ENCODE measurements at places on chromosomes 5 and 9.

DNA sequence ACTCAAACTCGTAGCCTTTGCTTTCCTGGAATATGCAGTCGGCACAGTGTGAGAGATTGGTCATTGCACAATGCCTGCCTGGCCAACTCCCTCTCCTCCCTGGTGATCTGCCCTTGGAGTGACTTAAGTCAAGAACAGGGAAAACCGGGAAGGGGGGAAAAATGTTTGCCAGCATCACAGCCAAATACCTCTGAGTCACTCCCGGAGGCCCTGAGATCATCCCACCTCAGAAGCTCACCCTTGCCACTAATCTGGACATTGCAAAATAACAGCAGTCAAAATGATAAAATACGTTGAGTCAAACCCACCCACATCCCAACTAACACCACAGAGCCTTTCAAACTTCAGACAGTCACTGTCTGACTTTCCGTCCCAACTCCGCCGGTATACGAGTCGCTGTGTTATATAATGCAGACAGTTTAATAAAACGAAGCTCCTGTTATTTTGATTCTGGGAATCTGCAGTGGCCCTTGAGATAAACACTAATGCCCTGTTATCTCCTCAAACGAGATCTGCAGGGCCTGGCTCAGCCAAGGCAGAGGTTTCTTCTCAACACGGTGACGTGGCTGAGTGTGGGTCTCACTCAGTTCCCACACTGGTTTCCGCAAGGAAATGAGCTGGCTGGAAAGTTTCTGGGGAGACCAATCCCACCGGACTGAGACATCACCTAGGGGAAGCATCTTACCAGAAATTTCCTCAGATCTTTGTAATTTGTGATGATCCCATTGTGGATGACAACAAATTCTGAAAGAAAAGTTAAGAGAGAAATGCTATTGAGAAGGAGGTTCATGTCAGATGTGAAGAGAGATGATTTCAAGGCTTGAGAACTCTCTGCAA lies 22.1 kb downstream of the GFPT2 start:
- DNase-seq: peak; percentile 71

DNA sequence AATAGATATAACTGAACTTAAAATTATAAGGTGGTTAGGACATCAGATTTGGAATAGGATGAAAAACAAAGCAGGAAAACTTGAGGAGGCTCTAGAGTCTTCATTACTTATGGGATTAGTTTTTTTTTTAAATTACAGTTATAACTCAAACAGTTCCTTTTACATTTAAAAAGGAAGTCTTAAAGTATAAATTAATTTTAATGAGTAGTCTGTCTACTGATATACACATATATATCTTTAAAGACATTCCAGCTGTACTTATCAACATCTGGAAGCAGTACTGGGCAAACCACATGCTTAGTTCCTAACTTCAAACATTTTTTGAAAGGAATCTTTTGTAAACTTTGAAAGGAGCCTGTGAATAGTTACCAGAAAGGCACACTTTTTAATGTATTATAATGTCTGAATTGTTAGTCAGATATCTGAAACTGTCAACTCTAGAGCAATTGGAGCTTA lies 6.0 kb downstream of the ACTBL2 start:
- no peak for DNase-seq

DNA sequence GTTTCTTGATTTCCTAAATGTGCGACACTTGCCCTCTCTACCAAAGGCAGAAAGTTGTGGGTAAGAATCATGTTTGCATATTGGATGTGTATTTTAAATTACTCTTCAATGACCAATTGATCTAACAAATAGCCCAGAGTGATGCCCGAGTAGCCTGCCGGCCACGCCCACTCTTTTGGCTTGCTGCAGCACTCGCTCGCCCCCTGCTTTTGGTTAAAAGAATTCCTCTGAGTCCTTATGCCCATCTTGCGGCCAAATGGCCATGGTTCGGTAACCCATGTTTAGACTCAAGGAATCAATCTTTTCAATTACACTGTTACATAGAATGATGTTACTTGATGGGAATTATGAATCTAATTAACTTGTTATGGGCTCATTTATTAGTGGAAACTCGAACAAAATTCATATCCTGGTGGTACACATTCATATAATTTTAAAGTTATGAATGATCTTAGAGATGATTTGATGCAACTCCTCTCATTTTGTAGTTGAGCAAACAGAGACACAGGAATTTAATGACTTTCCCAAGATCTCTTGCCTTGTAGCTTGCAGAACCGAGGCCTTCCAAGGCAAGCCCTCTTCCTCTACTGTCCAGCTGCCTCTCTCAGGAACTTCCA lies 36.5 kb downstream of the PPIC start:
- DNase-seq: no peak

DNA sequence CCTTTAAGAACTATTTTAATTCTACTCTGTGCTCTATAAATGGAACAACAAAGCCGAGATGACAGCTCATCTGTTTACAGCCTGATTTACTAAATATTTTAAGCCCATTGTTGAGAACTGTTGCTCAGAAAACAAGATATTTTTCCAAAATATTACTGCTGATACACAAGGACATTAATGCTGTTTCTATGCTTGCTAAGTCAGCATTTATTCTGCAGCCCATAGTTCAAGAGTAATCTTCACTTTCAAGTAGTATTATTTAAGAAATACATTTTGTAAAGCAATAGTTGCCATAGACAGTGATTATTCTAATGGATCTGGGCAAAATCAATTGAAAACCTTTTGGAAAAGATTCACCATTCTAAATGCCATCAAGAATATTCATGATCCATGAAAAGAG lies 208.3 kb downstream of the CDH12 start:
- DNase-seq: no peak

- DNase-seq: no peak
These were observed 179.9 kb downstream of the COX7C start for GRCh38 chr5:86797677-86798076.

DNA sequence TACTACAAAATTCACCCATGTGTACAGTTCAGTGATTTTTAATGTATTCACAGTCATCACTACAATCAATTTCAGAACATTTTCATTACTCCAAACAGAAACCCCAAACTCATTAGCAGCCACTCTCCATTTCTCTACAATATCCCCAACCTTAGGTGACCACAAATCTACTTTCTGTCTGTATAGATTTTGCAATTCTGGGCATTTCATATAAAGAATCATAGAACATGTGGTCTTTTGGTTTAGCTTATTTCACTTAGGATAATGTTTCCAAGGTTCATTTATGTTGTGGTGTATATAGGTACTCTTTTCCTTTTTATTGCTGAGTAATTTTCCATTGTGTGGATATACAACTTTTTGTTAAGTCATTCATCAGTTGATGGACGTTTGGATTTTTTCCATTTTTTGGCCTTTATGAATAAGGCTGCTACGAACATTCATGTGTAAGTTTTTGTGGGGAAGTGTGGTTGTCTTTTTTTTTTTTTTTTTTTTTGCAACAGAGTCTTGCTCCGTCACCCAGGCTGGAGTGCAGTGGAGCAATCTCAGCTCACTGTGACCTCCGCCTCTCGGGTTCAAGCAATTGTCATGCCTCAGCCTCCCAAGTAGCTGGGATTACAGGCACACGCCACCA lies 54.5 kb downstream of the DOCK8 start:
- no peak for DNase-seq

DNA sequence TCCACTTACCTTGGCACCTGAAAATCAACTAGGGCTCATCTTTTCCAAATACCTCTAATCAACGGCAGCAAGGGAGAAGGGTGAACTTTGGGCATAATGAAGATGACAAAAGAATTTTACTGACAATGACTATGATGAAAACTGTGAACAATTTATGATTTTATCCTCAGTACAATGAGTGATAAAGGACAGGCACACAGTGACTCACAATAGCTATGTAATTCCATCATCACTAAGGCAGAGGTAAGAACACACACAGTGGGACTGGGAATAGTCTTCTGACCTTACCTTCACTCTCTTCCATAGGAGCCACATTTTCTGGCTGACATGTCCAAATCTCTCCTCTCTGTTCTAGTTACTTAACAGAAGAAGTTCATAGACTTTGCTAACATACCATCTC lies 26.1 kb upstream of the KCNV2 start:
- DNase-seq: no peak

- no peak for DNase-seq
These were observed 9.2 kb downstream of the KLF4 start for GRCh38 chr9:107480386-107480789.

- no peak for DNase-seq
These were observed 64.3 kb downstream of the RXRA start for GRCh38 chr9:134390537-134390936.

GRCh38 chr5:143162810-143163209 lies 240.7 kb downstream of the NR3C1 start:
- no peak for DNase-seq

Measured in epithelial cell of proximal tubule (primary cell).